ENCODE measurements at places on chromosomes 5 and 9. TPM values are rescaled to one million over a fixed set of nuclear protein-coding genes. Genes with fewer than 3 reads are reported as not detected.
A peak's percentile ranks its signal among the peaks of the same experiment; 100 is the strongest.

The ZNF454 gene
- not detected for total RNA-seq

The APBB3 gene
- total RNA-seq = 32.1 TPM

DNA sequence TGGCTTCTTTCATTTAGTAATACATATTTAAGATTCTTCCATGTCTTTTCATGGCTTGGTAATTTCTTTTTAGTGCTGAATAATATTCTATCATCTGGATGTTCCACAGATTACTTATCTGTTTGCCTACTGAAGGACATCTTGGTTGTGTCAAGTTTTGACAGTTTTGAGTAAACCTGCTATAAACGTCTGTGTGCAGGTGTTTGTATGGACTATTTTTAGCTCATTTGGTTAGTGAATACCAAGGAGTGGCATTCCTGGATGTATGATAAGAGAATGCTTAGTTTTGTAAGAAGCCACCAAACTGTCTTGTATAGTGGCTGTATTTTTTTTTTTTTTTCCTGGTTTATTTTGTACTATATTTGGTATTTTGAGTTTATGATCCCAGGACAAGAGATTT is 38.4 kb downstream of the PRRC1 start:
- no peak for DNase-seq

DNA sequence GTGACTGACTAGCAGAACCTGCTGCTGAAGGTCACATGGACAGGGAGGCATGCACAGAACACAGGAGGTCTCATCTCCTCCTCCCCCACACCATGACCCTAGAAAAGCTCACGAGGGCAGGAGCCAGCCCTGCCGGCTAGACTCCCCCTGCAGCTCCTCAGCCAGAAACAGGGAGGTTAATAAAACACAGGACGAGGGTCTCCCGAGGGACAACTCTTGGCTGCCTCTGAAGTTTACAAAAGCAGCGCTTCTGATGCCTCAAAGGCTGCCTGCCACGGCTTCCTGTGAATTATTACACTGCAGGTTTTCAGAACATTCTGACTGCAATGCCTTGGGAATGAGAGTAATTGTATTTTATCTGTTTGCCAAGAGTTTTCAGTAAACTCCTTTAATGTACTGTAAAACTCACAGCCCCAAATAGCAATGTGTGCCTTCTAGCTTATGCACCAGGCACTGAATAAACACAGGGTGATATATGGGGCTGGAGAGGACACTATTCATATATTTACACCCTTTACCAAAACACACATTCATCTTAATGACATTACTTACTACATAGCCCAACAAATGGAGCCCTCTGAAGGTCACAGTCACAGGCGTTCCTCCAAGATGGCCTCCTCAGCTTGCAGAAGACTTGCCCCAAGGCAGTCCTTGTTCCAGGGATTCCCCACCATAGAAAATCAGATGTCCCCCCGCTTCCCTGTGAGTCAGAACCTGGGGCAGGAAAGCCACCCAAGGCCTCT is 83.7 kb downstream of the C5orf15 start:
- DNase-seq = no peak

DNA sequence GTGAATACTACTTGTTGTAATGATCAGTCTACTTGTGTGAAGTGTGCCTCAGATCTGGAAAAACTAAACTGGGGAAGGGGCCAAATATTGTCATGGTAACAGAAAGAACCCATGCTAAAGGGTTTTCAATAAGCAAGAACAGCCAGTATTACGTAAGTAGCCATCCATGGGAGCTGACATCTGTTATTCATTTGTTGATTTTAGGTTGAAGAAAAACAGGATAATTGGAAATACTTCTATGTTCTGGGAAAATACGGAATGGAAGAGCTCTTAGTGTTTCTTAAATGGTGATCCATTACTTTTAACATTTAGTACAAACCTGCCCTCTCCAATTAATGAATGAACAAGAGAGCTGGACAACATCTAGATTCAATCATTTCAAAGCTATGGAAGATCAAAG is 485.8 kb downstream of the NTRK2 start:
- DNase-seq = no peak

The BAAT gene
- total RNA-seq = not detected

The CMBL gene
- total RNA-seq = not detected

DNA sequence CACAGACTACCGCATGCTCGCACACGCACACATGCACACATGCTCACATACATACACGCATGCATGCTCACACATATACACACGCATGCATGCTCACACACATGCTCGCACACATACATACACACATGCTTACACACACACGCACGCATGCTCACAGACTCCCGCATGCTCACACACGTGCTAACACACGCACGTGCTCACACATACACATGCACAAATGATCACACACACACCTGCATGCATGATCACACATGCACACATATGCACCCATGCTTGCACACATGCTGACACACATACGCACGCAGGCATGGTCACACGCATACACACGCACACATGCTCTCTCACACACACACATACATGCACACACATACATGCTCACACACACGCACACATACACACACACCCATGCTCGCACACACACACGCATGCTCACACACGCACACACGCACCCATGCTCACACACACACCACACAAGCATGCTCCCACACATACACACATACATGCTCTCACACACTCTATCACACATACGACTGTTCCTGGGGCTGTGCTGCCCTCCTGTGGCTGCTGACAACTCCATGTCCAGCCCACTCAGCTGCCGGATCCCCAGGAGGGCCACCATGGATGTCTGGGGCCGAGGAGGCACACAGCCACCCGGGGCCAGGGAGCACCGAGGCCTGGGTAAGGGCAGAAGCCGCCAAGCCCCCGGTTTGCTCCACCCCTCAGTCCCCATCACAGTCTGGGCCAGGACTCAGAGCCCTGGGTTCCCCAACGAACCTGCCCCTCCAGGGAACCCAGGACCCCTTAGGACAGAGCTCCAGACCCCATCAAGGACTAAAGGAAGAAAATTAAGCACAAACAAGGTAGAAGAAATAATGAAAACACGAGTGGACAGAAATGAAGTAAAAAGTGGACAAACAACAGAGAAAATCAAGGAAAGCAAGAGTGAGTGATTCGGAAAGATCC is 31.4 kb upstream of the EGFL7 start:
- DNase-seq = peak; percentile 77

DNA sequence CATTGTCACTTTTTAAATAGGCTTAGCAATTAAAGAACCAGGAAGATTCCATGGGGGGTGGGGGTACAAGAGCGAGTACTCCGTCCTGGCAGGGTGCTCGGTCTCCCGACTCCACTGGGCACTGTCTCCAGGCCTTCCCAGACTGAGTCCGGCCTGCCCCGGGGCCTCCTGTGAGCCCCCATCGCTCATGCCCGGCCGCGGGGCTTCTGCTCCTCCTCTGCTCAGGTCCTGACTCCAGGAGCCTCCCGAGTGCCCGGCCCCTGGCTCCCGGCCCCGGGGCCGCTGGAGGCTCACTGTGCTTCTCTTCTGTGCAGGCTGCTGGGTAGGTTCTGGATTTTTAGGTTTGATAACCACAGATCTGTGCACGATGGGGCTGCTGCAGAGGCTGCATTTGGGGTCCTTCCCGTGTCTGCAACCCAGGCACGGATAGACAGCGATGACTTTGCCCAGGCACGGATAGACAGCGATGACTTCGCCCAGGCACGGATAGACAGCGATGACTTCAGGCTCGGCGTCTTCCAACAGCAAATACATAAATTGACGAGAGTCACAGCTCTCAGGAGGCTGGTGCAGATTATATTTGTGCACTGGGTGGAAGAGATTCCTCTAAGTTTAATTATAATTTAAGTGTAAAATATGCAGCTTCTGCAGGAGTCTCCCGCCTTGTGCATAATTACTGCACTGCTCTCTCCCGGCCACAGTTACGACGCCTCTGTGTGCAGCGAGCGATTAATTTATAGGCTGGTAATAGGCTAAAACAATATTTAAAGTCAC is 74.8 kb upstream of the RXRA start:
- DNase-seq = no peak

DNA sequence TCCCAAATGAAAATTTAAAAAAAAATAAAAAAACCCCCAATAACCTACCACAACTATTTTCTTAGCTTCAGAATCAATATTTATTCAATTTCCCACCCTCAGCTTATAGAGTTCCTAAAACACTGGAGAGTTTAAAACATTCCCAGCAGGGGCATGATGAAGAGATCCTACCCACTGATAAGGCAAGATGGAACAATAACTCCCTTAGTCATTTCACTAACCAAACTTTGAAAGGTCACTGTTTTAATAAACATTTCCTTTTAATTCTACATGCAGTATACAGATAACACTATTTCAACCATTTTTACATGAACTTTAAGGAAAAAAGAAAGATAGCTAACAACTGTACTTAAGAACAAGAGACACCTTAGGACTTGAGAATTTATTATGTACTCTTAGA is 34.9 kb upstream of the ACOT12 start:
- no peak for DNase-seq

The ADAMTSL1 gene
- not detected for total RNA-seq

- no peak for DNase-seq
Measured at GRCh38 chr9:127142291-127142690, 19.9 kb upstream of the ANGPTL2 start.

- no peak for DNase-seq
Measured at GRCh38 chr9:6630502-6631206, 14.9 kb downstream of the GLDC start.

GRCh38 chr9:38670542-38671371 is 49.2 kb downstream of the FAM240B start:
- no peak for DNase-seq

The RNF180 gene
- total RNA-seq = not detected

The C9orf153 gene
- total RNA-seq = 0.27 TPM

DNA sequence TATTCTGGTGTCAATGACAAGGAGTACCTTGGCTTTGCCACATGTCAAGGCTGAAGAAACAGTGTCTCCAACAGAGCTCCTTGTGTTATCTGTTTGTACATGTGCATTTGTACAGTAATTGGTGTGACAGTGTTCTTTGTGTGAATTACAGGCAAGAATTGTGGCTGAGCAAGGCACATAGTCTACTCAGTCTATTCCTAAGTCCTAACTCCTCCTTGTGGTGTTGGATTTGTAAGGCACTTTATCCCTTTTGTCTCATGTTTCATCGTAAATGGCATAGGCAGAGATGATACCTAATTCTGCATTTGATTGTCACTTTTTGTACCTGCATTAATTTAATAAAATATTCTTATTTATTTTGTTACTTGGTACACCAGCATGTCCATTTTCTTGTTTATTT is 19.8 kb downstream of the CD274 start:
- no peak for DNase-seq

The NTRK2 gene
- not detected for total RNA-seq

GRCh38 chr9:72292256-72292682 is 72.7 kb downstream of the ZFAND5 start:
- peak; percentile 34 for DNase-seq

GRCh38 chr9:107720501-107720900 is 230.9 kb upstream of the KLF4 start:
- DNase-seq = no peak

GRCh38 chr9:37961351-37961750 is 57.4 kb upstream of the SLC25A51 start:
- no peak for DNase-seq

The FBXL7 gene
- total RNA-seq = not detected

- DNase-seq = no peak
Measured at GRCh38 chr5:115843444-115844130, 1.9 kb downstream of the AP3S1 start.

The NR2F1 gene
- not detected for total RNA-seq

DNA sequence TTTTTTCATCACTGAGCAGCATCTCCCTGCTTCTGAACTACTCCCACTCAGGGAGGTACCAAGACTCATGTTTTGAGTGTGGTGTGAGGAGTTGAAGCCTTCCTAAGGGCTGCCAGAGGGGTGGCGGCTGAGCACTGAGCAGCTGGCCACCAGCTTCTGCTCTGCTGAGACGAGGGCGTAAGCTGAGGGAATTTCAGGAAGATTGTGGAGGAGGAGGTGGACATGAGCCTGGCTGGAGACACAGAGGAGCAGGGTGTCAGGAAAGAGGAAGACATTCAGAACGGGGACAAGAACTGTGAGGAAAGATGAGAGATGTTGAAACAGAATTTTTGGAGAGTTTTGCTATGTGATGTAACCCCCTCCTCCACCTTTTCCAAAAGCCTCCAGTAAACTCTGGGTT is 7.8 kb downstream of the LCP2 start:
- no peak for DNase-seq

DNA sequence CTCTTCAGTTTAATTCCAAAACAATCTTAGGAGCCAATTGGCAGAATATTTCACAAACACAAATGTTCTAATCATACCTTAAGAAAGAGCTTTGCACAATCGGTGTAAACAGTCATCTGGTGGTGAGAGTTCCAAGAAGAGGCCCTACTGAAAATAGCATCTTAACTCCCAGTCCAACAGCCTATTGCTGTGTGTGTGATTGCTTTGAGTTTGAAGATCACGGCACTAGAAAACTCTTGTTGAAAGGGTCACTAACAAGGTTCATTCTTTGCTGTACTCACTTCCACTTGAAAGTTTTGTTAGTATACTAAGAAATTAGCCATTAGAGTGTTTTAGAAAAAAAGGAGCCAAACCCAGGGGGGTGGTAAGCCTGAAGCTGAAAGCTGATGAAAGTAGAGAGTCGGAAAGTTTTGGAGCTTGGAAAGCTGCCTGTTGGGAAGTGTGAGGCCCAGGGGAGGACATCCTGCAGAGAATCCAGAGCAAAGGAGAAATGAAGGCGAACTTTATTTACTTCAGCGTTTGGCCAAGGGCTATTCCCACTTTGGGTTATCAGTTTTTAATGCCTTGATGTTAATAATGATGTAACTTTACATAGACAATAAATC is 180.3 kb upstream of the GHR start:
- no peak for DNase-seq

The PCDHA1 gene
- total RNA-seq = not detected

GRCh38 chr9:136107953-136108647 is 10.6 kb downstream of the TMEM250 start:
- DNase-seq = no peak

The PCDHB4 gene
- total RNA-seq = not detected

- DNase-seq = peak; percentile 34
Measured at GRCh38 chr9:77977210-77977611, 54.4 kb downstream of the GNAQ start.

DNA sequence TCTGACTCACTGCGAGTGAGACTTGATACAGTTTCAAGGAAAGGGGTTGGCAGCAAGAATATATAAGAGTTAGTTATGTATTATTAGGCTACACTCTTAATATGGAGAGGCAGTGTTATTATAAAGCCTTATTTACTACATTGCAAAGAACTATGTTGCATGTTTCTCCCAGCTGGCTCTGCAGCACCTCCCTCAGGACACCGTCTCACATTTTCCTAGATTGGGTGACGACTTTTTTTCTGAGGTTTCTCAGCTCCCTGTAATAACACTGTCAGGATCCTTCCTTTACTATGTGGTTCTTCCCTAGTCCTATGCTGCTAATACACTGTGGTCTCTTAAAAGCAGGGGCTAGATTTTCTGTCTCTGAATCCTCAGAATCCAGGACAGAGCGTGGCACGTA is 153.7 kb downstream of the INSYN2B start:
- DNase-seq = no peak

The HK3 gene
- total RNA-seq = not detected

The RGS7BP gene
- not detected for total RNA-seq

The IFNA4 gene
- total RNA-seq = not detected

GRCh38 chr9:127943731-127944144 is 6.1 kb upstream of the DPM2 start:
- peak; percentile 87 for DNase-seq

The DRD1 gene
- total RNA-seq = not detected

Data from OCI-LY7 (cell line).